ENCODE measurements at places on chromosomes 3 and 15. TPM values are rescaled to one million over a fixed set of nuclear protein-coding genes. Genes with fewer than 3 reads are reported as not detected.

Gene TSPAN3
- 106 TPM for total RNA-seq

DNA sequence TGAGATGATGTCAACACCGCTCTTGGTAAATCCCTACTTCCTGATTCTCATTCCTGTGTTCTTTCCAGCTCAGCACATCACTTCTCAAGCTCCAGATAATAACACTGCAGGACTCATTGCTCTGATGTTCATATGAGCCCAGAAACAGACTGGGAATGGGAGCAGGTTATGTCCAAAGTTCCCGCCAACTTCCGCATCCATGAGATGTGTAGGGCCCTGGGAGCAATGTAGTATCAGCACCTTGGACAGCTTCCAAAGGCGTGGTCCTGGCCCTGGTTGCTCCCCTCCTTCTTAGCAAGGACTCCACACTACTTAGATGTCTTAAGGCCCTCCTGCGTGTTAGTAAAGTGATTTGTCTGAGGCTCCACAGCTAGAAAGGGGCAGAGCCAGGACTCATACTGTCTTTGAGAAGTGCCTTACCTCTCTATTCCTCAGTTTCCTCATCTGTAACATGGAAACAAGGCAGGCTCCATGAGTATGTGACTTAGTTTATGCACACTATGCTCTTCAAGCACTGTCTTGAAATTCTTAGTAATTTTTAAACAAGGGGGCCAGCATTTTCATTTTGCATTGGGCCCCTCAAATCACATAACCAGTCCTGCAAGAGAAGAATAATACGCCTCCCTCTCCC, 27.9 kb upstream of the SLC6A1 start:
- DNase-seq = no peak

- DNase-seq = no peak
These were observed 78.1 kb downstream of the OXNAD1 start for GRCh38 chr3:16343101-16343500.

DNA sequence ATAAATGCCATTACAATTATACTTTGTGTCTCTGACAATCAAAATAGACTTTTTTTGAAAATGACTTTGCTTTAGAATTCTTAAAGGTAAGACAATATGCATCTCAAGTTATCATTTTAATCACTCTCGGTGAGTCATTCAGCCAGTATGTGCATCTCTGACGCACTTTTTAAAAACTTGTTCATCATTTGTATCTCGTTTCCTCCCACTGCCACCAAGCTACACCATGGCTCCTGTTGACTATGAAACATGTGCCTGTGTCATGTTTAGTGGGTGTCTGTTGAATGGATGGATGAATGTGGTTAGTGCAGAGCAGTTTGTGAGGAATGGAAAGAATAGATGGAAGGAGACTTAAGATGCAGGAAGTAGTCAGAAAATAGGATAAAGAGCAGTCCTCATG, 68.6 kb downstream of the ARPP21 start:
- DNase-seq = no peak

Gene CYP8B1
- not detected for total RNA-seq

- no peak for DNase-seq
These were observed 2.3 kb upstream of the ABCF3 start for GRCh38 chr3:184183679-184184078.

GRCh38 chr15:55859681-55860080, 116.7 kb upstream of the PRTG start:
- no peak for DNase-seq

GRCh38 chr3:16186086-16186485, 11.6 kb downstream of the GALNT15 start:
- no peak for DNase-seq

Gene ZNF620
- 4.7 TPM for total RNA-seq

Gene GOLGA6L4
- 12.4 TPM for total RNA-seq

DNA sequence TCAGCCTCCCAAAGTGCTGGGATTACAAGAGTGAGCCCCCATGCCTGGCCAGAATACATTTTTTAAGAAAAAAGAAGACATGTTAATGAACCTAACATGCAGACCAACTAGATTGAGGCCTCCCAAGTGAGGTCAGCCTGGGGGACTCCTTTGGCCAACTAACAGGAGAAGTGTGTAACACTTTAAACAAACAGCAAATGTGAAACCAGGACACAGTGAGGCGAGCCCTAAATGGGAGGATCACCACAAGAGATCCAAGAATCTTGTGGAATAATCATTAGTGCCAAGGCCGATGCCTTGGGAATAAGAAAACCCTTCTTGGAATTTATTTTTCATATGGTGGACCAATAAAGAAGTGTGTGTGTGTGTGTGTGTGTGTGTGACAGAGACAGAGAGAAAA, 73.9 kb downstream of the ATP10A start:
- DNase-seq = no peak

- no peak for DNase-seq
These were observed 386.3 kb upstream of the EPHA6 start for GRCh38 chr3:96428097-96428496.

DNA sequence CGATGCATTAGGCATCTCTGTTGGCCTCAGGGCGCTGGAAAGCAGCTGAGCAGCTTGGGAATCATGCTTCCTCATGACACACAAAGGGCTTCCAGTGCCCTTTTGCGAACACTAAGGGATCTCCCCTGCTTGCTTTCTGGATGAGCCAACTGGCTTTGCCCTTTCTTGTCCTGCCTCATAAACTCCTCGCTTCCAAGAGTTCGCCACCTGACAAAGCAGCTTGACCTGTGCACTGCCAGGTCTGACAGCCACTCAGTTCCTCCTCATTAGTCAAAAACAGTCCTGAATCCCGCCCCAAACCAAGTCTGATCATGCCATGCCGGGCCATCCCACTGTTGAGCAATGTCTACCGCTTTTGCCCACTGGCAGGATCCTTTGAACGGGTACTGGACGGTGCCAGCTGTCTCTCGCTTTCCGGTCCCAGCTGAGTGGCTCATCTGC, 265.4 kb upstream of the LYSMD4 start:
- no peak for DNase-seq

Gene ANKRD63
- not detected for total RNA-seq

GRCh38 chr15:79918278-79918677, 21.5 kb upstream of the MTHFS start:
- no peak for DNase-seq

Gene LYZL4
- total RNA-seq = not detected

Gene NR2E3
- 3.2 TPM for total RNA-seq

- DNase-seq = no peak
These were observed 11.3 kb upstream of the C3orf52 start for GRCh38 chr3:112074616-112075497.

DNA sequence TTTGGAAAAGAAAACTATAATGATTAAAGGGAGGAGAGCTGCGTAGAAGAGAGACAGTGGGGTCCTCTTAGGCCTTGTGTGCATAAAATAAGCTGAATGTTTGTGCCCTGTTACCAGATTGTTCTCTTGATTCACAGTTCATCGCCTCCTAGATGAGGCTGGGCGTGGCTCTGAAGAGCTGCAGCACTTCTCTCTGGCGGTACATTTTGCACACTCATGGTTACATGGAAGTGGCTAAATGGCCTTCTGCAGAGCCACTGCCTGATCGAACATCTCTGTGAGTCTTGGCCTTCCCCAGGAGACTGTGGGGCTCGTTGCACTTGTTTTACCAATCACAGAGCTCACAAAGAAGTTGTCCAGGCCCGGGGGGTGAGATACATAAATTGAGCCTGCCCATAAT, 208.8 kb downstream of the GABRG3 start:
- DNase-seq = no peak
